ENCODE measurements at places on chromosomes 3 and 15. TPM values are rescaled to one million over a fixed set of nuclear protein-coding genes. Genes with fewer than 3 reads are reported as not detected.

The TP63 gene
- not detected for total RNA-seq

The RTP3 gene
- total RNA-seq, result not detected

The LMOD3 gene
- not detected for total RNA-seq

The SNURF gene
- 21.8 TPM for total RNA-seq

DNA sequence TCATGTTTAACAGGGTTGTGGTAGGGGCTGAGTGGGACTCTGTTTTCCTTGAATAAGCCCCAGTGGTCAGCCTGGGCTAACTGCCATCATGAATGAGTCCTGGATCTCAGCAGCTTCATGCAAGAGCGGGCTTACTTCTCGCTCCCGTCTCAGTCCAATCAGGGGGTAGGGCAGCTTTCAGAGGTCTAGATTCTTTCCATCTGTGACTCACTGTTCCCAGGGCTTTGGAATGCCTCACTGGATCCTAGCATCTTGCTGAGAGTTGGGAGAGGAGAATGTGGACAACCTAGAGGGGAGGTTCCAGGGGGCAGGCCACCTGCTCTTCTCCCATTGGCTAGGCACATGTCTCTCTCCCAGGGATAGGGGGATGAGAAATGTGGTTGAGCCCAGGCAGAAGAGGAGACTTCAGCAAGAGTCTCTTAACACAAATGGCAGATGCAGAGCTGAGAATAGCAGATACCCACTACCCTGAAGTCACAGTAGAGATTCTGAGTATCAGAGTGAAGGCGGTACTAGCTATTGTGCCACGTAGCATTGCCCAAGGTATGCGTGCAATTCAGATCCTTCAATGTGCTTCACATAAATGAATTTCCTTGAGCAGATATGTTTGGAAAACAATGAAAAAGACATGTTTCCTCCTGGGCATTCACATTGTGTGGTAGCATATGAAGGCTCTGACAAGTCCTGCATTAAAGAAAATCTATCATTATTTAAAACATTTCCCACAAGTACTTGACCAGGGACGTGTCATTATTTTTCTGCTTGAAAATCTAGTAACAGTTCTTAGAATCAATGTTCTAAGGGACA, 257.7 kb upstream of the PROK2 start:
- H3K36me3 ChIP-seq, result no peaks in the 10 kb centered on the region
- DNase-seq, result no peak
- H3K4me1 ChIP-seq, result peaks cover 17% of the 10 kb centered on the region
- H3K27ac ChIP-seq, result no peak overlapping the region

- no peak overlapping the region for H3K27ac ChIP-seq
- DNase-seq, result no peak
- no peak overlapping the region for H3K4me3 ChIP-seq
Measured at GRCh38 chr15:49370782-49371181, 52.3 kb upstream of the FGF7 start.

- H3K27me3 ChIP-seq, result no peaks in the 10 kb centered on the region
- no peak for DNase-seq
- H3K4me1 ChIP-seq, result no peaks in the 10 kb centered on the region
- H3K4me3 ChIP-seq, result no peak overlapping the region
- no peaks in the 10 kb centered on the region for H3K36me3 ChIP-seq
Measured at GRCh38 chr15:28026221-28026620, 72.9 kb downstream of the OCA2 start.

- H3K4me1 ChIP-seq, result no peaks in the 10 kb centered on the region
- H3K36me3 ChIP-seq, result no peaks in the 10 kb centered on the region
- no peaks in the 10 kb centered on the region for H3K27me3 ChIP-seq
- DNase-seq, result no peak
Measured at GRCh38 chr15:49675041-49675440, 54.2 kb downstream of the DTWD1 start.

DNA sequence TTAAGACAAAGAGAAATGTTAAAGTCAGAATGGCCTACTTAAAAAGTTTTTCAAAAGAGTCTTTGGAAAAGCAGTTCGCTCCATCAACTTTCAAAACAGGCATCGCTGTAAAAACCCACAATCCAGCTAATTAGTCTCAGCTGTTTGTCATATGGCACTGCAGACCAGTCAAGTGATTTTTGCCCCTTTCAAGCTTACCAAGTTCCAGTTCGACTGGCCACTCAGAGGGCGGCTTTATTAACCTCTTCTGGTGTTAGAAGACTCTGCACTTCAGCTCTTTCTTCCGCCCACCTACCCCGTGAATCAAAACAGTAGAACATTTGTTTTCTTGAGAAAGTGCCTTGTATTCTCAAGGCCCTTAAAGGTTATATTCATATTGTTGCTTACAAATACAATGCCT, 19.3 kb downstream of the RAB27A start:
- H3K27ac ChIP-seq, result no peak overlapping the region
- DNase-seq, result no peak
- no peaks in the 10 kb centered on the region for H3K36me3 ChIP-seq
- H3K4me3 ChIP-seq, result no peak overlapping the region
